ENCODE measurements at places on chromosomes 3 and 15. TPM values are rescaled to one million over a fixed set of nuclear protein-coding genes. Genes with fewer than 3 reads are reported as not detected.

Gene PCOLCE2
- 59.0 TPM for polyA plus RNA-seq

Gene CHST14
- 11.9 TPM for polyA plus RNA-seq

Gene FRMD4B
- 11.8 TPM for polyA plus RNA-seq

Gene CYP11A1
- 2.7 TPM for polyA plus RNA-seq

Gene RTP1
- not detected for polyA plus RNA-seq

Gene EPHB3
- 3.8 TPM for polyA plus RNA-seq

Gene SKOR1
- polyA plus RNA-seq, result 0.22 TPM

Gene ACP3
- polyA plus RNA-seq, result 31.8 TPM

Gene TTLL3
- 27.5 TPM for polyA plus RNA-seq

Gene CDC25A
- 1.6 TPM for polyA plus RNA-seq

Gene PCSK6
- polyA plus RNA-seq, result 3.8 TPM

Gene TMEM115
- 54.0 TPM for polyA plus RNA-seq

Gene UBP1
- 20.4 TPM for polyA plus RNA-seq

Gene CLRN1
- not detected for polyA plus RNA-seq

Gene GOLGA8Q
- polyA plus RNA-seq, result not detected

Gene CSPG5
- 0.67 TPM for polyA plus RNA-seq

Gene ANKUB1
- polyA plus RNA-seq, result not detected

GRCh38 chr3:196948442-196949284, 6.3 kb upstream of the NCBP2 start:
- no peaks in the 10 kb centered on the region for H3K27me3 ChIP-seq
- H3K36me3 ChIP-seq, result no peaks in the 10 kb centered on the region
- H3K4me1 ChIP-seq, result peaks cover 2% of the 10 kb centered on the region

DNA sequence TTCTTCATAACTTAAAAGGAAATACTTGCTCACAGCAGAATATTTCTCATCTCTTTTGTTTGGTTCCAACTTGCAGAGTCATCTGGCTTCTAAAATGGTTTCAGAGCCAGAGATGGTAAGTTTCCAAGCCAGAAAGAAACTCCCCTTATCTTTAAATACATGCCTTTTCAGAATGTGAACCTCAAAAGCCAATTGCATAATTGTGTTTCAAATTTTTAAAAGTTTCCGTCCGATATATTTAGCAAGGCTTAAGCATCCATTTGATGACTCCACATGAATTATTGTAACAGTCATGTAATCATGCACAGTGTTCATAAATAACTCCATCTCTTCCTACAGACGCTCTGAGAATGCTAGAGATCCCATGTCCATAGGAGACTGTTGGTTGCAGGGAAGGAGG, 40.6 kb upstream of the C3orf80 start:
- peaks cover 2% of the 10 kb centered on the region for H3K4me1 ChIP-seq
- no peaks in the 10 kb centered on the region for H3K36me3 ChIP-seq
- H3K27ac ChIP-seq, result no peak overlapping the region
- DNase-seq, result no peak

DNA sequence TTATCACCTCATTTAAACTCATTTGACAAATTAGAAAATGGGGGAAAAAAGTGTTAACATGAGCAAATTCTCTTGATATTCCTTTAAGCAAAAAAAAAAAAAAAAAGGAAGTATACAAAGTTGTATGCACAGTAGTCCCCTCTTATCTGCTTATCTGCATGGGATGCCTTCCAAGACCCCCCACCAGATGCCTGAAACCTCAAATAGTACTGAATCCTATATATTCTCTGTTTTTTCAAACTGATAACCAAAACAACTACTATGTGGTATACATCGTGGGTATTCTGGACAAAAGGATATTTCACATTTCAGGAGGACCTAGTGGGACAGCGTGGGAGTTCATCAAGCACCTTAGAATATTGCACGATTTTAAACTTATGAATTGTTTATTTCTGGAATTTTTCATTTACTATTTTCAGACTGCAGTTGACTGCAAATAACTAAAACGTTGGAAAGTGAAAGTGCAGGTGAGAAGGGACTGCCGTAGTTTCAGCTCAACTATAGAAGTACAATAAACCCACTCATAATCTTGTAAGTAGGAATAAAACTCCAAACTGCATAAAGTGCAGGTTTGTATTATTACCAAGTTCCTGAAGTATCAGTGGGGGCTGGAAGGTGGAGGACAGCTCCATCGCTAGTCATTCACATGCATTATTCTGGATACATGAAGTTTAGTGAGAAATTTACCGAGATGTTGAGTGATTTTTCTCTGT, 43.6 kb upstream of the PLCL2 start:
- no peak overlapping the region for H3K4me3 ChIP-seq
- H3K27ac ChIP-seq, result no peak overlapping the region
- H3K27me3 ChIP-seq, result no peaks in the 10 kb centered on the region
- no peaks in the 10 kb centered on the region for H3K36me3 ChIP-seq
- no peaks in the 10 kb centered on the region for H3K4me1 ChIP-seq
- DNase-seq, result no peak

DNA sequence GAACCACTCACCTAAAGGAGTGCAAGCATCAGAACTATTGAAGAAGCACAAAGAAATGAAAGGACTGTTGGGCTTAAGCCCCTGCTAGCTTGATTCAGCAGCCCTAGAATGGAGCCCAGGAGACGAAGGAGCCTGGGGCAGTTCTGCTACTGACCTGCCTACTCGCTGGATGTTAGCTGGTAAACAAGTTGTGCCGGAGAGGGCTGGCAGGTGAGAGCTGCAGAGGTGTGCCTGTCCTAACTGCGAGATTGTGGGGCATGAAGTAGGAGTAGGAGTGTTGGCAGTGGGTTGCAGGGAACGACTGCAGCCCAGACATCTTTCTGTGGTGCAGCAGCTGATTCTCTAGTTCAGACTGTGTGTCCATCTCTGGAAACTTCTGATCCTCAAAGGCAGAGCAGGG, 75.2 kb upstream of the GSK3B start:
- no peak for DNase-seq
- H3K4me1 ChIP-seq, result no peaks in the 10 kb centered on the region
- no peaks in the 10 kb centered on the region for H3K36me3 ChIP-seq
- H3K27me3 ChIP-seq, result no peaks in the 10 kb centered on the region
- H3K27ac ChIP-seq, result no peak overlapping the region
- H3K4me3 ChIP-seq, result no peak overlapping the region

DNA sequence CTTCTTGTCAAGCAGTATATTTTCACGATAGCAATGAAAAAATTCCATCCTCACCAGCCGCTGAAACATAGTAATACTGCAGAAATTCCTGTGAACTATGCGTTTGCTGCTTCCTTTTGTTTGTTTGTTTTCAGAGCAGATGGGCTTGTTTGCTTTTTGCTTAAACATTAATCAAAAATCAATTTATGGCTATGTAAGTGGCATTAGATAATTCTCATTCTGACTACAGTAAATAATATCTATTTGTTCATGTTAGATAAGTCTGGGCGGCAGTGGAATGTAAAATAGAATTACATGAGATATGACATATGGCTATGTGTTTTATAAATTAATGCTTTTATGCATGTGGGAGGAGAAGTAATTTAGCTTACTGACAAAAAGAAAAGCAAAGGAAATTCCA, 163.7 kb downstream of the PGPEP1L start:
- no peaks in the 10 kb centered on the region for H3K27me3 ChIP-seq
- no peak for DNase-seq
- H3K27ac ChIP-seq, result no peak overlapping the region
- peaks cover 6% of the 10 kb centered on the region for H3K4me1 ChIP-seq

- no peak for DNase-seq
- H3K4me3 ChIP-seq, result no peak overlapping the region
- no peaks in the 10 kb centered on the region for H3K27me3 ChIP-seq
These were observed 5.1 kb upstream of the SCG5 start for GRCh38 chr15:32636410-32636809.

DNA sequence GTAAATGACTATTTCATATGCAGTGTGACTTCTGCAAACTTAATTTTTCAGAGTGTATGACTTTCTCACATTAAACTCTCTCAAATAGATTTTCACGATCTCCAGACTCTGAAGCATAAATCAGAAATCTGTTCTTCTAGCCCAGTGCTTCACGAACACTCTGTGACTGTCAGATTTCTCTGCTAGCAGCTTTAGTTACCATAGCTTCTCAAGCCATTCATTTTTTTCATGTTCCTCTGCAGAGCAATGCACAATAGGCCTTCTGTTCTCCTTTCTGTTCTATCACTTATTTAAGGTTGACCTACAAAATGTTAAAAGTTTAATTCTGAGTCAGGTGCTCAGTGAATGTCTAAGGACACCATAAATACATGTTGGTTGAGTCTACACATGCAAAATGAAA, 1102.2 kb downstream of the TUSC7 start:
- DNase-seq, result no peak
- H3K36me3 ChIP-seq, result no peaks in the 10 kb centered on the region

DNA sequence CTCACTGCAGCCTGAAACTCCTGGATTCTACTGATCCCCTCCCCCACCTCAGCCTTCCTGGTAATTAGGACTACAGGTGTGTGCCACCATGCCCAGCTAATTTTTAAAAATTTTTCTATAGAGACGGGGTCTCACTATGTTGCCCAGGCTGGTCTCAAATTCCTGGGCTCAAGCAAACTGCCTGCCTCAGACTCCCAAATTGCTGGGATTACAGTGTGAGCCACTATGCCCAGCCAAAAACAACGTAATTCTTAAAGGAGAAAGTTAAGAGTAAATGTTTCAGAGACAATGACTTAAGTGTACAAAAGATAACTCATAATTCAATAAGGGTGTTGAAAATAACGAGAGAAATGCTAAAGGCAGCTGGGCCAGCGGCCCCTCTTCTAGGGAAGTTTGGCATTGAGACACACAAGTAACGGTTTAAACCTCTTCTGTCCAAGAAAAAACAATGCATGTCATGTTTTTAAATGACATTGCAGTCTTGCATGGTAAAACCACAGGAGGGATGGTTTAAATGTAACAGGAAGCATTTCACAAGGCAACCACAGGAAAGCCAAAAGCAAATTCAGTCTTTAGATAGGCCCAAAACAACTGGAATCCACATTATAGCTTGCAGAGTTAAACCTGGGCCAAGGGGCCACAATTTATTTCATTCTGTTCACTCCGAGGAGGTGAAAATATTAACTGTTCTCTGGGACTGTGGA, 5.1 kb downstream of the PROK2 start:
- H3K4me3 ChIP-seq, result no peak overlapping the region
- peaks cover 25% of the 10 kb centered on the region for H3K27me3 ChIP-seq
- DNase-seq, result no peak

- H3K4me3 ChIP-seq, result no peak overlapping the region
- DNase-seq, result peak; percentile 46
- H3K36me3 ChIP-seq, result no peaks in the 10 kb centered on the region
- H3K4me1 ChIP-seq, result no peaks in the 10 kb centered on the region
- H3K27me3 ChIP-seq, result no peaks in the 10 kb centered on the region
These were observed 62.8 kb upstream of the CMTM8 start for GRCh38 chr3:32175607-32176197.

DNA sequence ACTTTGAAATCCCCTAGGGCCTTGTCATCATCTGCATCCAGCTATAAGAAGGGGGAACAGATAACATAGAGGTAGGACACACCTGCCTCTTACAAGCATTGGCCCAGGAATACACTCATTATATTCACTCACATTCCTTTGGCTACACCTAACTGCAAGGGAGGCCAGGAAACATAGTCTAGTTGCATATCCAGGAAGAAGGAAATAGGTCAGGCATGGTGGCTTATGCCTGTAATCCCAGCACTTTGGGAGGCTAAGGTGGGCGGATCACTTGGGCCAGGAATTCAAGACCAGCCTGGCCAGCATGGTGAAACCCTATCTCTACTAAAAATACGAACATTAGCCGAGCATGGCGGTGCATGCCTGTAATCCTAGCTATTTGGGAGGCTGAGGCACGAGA, 48.8 kb downstream of the GTPBP8 start:
- H3K27me3 ChIP-seq, result no peaks in the 10 kb centered on the region
- no peaks in the 10 kb centered on the region for H3K36me3 ChIP-seq
- H3K4me3 ChIP-seq, result no peak overlapping the region
- no peak for DNase-seq
- no peaks in the 10 kb centered on the region for H3K4me1 ChIP-seq

- no peak overlapping the region for H3K27ac ChIP-seq
- no peaks in the 10 kb centered on the region for H3K4me1 ChIP-seq
- H3K36me3 ChIP-seq, result no peaks in the 10 kb centered on the region
- DNase-seq, result peak; percentile 63
- no peak overlapping the region for H3K4me3 ChIP-seq
These were observed 46.3 kb downstream of the FOXP1 start for GRCh38 chr3:71537211-71537611.

- no peak overlapping the region for H3K27ac ChIP-seq
- DNase-seq, result no peak
- no peaks in the 10 kb centered on the region for H3K36me3 ChIP-seq
- no peaks in the 10 kb centered on the region for H3K4me1 ChIP-seq
- H3K27me3 ChIP-seq, result no peaks in the 10 kb centered on the region
- H3K4me3 ChIP-seq, result no peak overlapping the region
These were observed 10.9 kb upstream of the GOLGA8B start for GRCh38 chr15:34594361-34594760.

DNA sequence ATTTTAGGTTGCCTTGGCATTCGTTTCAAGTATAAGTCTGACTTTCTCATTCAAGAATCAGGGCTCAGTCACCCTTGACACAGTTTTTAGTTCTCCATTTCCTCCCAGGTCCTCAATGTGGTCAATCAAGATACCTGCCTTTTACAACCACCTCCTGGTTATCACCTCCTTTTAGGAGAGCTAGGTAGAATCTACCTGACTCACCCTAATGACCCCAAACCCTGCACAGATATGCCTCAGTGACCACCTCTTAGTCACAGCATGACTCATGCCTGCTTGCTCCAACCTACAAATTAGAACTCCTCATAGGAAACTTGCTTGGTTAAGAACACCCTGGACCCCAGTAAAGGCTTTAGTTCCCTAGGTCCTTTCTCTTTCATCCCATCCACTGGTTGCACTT, 22.5 kb downstream of the DMXL2 start:
- no peaks in the 10 kb centered on the region for H3K36me3 ChIP-seq
- no peaks in the 10 kb centered on the region for H3K27me3 ChIP-seq
- H3K4me1 ChIP-seq, result no peaks in the 10 kb centered on the region
- no peak overlapping the region for H3K4me3 ChIP-seq
- no peak overlapping the region for H3K27ac ChIP-seq
- no peak for DNase-seq

DNA sequence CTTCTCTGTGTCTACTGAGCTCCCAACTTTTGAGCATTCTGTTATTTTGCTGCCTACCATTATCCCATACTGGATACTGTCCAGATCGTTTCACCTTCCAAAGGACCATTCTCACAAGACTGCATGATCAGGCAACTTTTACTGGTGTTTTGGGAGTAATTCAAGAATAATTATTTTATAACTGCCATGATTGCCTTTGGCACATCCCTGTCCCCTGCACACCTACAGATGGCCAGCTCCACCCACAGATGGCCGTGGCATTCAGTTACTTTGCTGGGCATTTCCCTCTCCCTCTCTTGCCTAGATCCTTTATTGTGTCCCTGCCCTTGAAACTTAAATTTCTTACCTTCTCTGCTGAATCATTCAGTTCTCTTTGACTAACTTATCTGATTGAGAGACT, 263.9 kb downstream of the DIPK2A start:
- no peaks in the 10 kb centered on the region for H3K4me1 ChIP-seq
- DNase-seq, result no peak
- no peaks in the 10 kb centered on the region for H3K36me3 ChIP-seq
- no peaks in the 10 kb centered on the region for H3K27me3 ChIP-seq

DNA sequence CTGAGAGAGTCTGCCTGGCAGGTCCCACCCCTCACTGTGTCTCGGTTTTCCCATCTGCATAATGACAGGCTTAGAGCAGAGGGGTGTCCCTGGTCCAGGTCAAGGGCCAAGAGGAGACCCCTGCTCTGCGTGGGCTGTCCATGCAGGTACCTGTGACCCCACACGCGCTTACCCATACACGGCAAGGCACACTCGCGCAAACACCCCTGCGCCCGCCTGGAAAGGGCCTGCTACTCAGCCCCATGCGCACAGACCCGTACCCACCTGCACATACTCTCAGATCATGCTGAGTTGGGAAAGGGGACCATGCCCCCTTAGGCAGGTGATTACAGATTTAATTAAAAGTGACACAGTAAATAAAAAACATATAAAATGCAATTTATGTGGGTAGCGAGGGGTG, 23.4 kb upstream of the TMEM115 start:
- peak; percentile 21 for DNase-seq
- H3K27ac ChIP-seq, result no peak overlapping the region
- H3K4me1 ChIP-seq, result no peaks in the 10 kb centered on the region
- no peaks in the 10 kb centered on the region for H3K27me3 ChIP-seq
